Naive thymus-derived CD4-positive, alpha-beta T cell (primary cell): ENCODE measurements at places on chromosomes 12 and 14. TPM values are rescaled to one million over a fixed set of nuclear protein-coding genes. Genes with fewer than 3 reads are reported as not detected.

Gene SLC8A3
- total RNA-seq: 0.13 TPM

Gene KIF5A
- total RNA-seq: 1.7 TPM

Gene SPIC
- not detected in 2 replicates for total RNA-seq

Gene TUBA1B
- total RNA-seq: 194 TPM

Gene COX8C
- total RNA-seq: not detected in 2 replicates

Gene FOXN4
- not detected for total RNA-seq

Gene TPI1
- 1,284 and 1,293 TPM in 2 replicates for total RNA-seq

Gene CLEC14A
- not detected for total RNA-seq

GRCh38 chr12:71870416-71870815 lies 30.9 kb downstream of the TBC1D15 start:
- H3K4me3 ChIP-seq: no peak overlapping the region
- peaks cover 6% of the 10 kb centered on the region for H3K4me1 ChIP-seq
- H3K36me3 ChIP-seq: no peaks in the 10 kb centered on the region

- no peaks in the 10 kb centered on the region for H3K4me1 ChIP-seq
- DNase-seq: no peak
- no peaks in the 10 kb centered on the region for H3K36me3 ChIP-seq
- no peak overlapping the region for H3K4me3 ChIP-seq
- H3K27ac ChIP-seq: no peak overlapping the region
Measured at GRCh38 chr12:2198005-2198501, 145.3 kb downstream of the CACNA1C start.

GRCh38 chr12:109944561-109945359 lies 44.7 kb downstream of the TCHP start:
- DNase-seq: no peak
- H3K4me1 ChIP-seq: no peaks in the 10 kb centered on the region
- H3K4me3 ChIP-seq: no peak overlapping the region

DNA sequence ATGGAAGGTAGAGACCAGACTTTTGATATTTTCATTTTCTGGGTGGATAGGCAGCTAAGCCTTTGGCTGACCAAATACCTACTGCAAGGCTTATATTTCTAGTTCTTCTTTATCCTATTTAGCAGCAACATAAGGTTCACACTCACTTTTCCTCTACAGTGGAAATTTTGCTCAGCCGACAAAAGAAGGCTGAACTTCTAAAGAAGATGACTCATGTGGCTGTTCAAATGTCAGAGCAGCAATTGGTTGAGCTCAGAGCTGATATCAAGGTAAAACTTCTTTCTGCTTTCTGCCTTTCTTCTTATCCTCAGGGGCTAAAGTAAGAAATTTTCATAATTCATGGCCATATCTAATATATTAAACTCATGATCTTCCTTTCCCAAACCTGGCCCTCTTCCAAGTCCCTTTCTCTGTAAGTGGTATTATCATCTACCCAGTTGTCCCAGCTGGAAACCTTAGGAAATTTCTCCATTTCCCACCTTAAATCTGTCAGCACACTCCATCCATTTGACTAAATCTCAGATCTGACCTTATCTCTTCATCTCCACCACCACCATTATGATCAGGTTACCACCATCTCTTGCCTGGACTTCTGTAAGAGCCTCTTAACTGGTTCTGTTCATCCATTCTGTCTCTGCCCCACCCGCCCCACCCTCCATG lies 19.8 kb upstream of the KCNH3 start:
- no peaks in the 10 kb centered on the region for H3K36me3 ChIP-seq
- H3K27me3 ChIP-seq: no peaks in the 10 kb centered on the region
- no peak overlapping the region for H3K27ac ChIP-seq
- H3K4me3 ChIP-seq: no peak overlapping the region

- DNase-seq: no peak
- no peak overlapping the region for H3K27ac ChIP-seq
- no peak overlapping the region for H3K4me3 ChIP-seq
Measured at GRCh38 chr12:70948236-70948975, 27.9 kb upstream of the PTPRR start.

DNA sequence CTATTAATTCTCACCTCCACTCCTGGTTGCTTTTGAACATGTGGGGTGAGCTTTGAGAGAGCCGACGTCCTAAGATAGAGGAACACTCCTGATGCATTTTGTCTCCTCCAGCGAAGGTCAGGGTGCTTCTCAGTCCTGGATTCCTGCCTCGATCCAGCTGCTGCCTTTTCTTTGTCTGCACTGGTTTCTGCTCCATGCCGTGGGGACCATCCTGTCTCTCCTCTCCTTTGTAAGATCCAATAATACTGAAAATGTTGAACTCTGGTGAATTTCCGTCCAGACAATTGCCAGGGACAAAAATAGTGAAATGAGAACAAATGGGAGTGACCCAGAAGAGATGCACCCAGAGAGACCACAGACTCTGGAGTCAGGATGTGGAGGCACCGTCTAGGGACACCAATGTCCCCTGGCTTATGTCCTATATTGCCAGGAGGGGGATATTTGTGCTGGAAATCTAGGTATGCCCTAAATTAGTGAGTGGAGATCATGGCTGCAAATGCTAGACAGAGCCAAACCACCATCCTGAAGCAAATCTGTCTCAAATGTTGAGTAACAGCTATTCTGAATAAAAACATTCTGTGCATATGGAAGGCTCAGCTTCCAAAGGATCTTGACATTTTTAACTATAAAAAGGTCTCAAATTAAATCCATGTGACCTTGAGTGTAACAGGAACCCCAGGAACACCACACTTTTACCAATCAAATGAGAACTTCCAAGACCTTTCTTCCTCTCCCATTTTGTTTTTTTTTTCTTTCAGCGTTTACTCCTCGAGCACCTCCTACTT lies 170.9 kb downstream of the PPM1H start:
- DNase-seq: no peak
- no peak overlapping the region for H3K4me3 ChIP-seq
- no peak overlapping the region for H3K27ac ChIP-seq

DNA sequence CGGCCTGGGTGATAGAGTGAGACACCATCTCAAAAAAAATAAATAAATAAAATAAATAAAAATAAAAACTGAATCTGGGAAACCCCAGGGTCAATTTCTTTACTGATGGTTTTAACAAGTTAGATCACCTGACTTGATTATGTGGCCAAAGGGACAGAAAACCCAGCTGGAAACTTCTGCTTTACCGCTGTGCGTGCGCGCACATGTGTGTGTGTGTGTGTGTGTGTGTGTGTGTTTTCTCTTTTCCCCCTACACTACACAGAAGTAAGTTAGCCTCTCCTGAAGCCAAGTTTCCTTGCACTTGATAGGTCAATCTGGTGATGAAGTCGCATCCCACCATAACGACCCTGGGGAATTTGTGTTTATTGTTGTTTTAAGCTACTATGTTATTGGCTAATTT lies 105.3 kb upstream of the AMN1 start:
- no peaks in the 10 kb centered on the region for H3K27me3 ChIP-seq
- no peaks in the 10 kb centered on the region for H3K36me3 ChIP-seq
- H3K27ac ChIP-seq: no peak overlapping the region
- peaks cover 23% of the 10 kb centered on the region for H3K4me1 ChIP-seq

DNA sequence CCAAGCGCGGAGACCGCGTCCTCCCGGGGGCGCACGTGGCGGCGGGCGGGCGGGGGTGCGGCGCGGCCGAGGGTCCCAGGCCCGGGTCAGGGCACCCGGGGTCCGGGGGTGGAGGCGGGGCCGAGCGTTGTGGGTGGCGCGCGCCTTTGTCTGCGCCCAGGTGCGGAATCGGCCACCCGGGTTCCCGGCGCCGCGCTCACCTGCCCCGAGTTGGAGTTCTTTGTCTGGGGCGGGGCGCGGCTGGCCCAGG lies 50.1 kb downstream of the LRCOL1 start:
- H3K4me1 ChIP-seq: peaks cover 25% of the 10 kb centered on the region
- H3K4me3 ChIP-seq: no peak overlapping the region
- DNase-seq: no peak
- H3K36me3 ChIP-seq: no peaks in the 10 kb centered on the region
- H3K27ac ChIP-seq: no peak overlapping the region

DNA sequence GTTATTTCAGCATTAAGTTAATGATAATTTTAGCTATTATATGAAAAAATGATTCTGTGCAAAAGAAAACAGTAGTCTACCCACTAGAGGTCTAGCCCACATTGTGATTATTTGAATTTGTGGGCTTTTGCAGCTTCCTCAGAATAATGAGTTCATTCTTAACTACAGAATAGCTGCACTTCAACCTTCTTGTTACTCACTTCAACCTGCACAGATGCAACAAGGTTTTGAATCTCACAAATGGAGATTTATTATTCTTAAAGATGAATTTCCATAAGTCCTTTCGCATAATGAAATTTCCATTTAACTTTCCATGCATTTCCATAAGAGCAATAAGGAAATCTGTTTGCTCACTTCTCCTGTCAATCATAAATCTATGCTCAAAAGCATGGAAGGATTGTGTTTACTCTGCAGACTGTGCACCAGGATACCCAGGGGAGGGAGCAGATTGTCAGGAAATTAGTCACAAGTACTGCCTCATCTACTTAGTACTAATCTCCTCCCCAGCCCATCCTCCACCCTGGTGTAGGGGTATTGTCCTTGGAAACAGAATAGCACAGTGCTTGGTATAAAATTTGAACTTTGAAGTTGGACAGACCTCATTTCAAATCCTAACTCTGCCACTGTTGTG lies 24.1 kb downstream of the PTGER2 start:
- no peak overlapping the region for H3K4me3 ChIP-seq
- no peaks in the 10 kb centered on the region for H3K27me3 ChIP-seq
- no peak for DNase-seq
- peaks cover 4% of the 10 kb centered on the region for H3K4me1 ChIP-seq
- no peak overlapping the region for H3K27ac ChIP-seq
